Stimulated activated CD4-positive, alpha-beta T cell treated with anti-CD3 and anti-CD28 coated beads, Interleukin-1b, Interleukin-23, amount 100 ng/mL, for 48 hours (primary cell): ENCODE measurements at places on chromosomes 12 and 14.
A peak's percentile ranks its signal among the peaks of the same experiment; 100 is the strongest.

GRCh38 chr14:99735189-99736135, 51.4 kb downstream of the CYP46A1 start:
- DNase-seq = no peak

GRCh38 chr12:24020397-24021163, 71.1 kb upstream of the SOX5 start:
- no peak for DNase-seq

- DNase-seq = no peak
Observed at GRCh38 chr14:67331368-67332125, 28.1 kb downstream of the ATP6V1D start.

- no peak for DNase-seq
Observed at GRCh38 chr12:23827353-23827752, 122.1 kb downstream of the SOX5 start.

DNA sequence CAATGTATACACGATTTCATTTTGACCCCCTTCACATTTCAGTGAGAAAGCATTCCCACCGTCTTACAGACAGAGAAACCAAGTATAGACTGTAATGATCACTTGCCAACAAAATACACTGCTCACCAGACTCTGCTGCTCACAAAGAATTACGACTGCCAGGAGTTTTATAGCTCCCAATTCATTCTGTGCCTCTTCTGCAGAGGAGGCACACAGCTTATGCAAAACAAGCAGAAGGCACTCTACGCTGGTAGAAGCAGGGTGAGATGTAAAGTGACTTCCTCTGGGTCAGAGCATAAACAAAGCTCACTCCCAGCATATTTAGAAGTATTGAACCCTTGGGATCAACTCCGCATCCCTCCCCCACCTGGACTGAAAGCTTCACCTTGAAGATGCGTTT, 14.6 kb downstream of the SPTB start:
- DNase-seq = no peak

- no peak for DNase-seq
Observed at GRCh38 chr12:121581686-121582429, 1.0 kb upstream of the KDM2B start.

GRCh38 chr14:72686832-72687231, 207.1 kb downstream of the DPF3 start:
- DNase-seq = no peak

DNA sequence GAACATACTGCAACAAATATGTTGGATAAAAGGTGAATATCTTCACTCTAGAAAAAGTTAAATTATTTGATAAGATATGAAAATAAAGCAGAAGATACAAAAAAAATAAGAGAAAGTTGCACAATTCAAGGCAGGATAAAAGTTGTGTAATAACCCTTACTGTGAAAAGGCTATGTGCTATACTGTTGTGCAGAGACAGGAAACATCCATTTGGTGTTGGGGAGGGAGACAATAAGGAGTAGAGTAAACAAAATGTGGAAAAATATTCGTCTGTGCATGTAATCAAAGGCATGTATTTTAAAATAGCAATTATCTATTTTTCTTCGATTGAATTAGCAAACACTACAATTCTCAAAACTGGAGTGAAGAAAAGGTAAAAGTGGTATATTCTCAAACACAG, 34.8 kb downstream of the PTHLH start:
- DNase-seq = no peak

GRCh38 chr12:66694666-66695613, 16.1 kb upstream of the GRIP1 start:
- no peak for DNase-seq

GRCh38 chr12:1917172-1918070, 1.0 kb downstream of the CACNA2D4 start:
- DNase-seq = no peak

- peak; percentile 67 for DNase-seq
Observed at GRCh38 chr14:94392510-94392935, 4.1 kb upstream of the SERPINA1 start.

- no peak for DNase-seq
Observed at GRCh38 chr12:2215709-2216560, 163.1 kb downstream of the CACNA1C start.

DNA sequence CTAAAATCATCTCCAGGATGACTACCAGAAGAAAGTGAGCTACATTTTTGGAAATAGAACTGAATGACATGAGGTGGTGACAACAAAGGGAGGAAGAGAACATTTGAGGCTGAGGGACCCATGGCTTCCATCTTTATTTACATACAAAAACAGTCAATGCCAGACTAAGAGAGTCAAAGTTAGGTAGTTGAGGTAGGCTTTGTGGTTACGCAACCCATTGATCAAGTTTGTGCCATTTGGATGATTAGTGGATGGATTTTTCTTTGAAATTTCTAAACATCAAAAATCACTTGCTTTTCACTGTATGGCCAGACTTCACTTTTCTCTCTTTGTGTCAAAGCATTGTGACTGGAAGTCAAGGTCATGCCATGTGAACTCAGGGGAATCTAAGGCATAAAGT, 22.9 kb downstream of the ASCL1 start:
- no peak for DNase-seq

DNA sequence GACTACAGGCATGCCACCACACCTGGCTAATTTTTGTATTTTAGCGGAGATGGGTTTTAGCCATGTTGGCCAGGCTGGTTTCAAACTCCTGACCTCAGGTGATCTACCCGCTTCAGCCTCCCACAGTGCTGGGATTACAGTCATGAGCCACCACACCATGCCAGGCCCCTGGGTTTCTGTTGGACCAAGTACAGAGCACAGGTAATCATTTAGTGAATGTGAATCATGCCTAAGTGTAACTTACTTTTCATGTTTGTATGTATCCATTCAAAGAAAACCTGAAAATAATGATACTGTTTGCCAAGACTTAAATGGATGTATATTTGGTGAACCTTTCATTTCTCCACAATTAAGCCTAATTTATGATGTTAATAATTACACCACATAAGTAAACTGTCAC, 65.9 kb downstream of the FGD6 start:
- DNase-seq = no peak

DNA sequence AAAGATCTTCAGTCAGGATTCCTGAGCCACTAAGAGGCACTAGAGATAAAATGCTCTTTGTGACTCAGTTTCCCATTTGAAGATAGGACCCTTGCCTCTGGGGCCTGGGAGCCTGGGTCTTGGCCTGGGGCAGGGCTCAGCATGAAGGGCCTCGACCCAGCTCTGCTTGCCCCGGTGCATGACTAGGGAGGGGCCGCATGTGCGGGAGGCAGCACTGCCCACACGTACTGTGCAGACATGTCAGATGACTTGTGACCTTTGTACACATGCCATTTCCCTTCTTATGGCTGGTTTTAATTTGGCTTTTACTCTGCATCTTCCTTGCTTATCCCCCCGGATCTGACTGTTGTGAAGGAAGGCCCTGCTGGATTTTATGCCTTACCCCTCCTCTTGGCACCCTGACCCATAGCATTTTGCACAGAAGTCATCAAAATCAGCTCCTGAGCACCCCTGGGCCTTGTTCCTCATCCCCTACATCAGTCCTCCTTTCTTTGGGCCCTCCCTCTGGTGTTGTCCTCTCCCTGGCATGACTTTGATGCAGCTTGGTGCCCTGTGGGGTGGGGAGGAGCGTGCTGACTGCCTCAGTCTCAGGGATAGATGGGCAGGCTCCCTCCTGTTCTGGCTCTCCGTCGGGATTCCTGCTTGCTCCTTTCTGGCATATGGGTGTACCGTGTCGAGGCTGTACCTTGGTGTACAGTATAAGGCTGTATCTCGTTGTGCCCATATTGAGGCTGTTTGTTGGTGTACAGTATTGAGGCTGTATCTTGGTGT, 4.4 kb downstream of the CLSTN3 start:
- DNase-seq = no peak

- no peak for DNase-seq
Observed at GRCh38 chr14:68576031-68576430, 216.8 kb downstream of the ZFP36L1 start.

GRCh38 chr12:75177997-75178396, 31.6 kb downstream of the KCNC2 start:
- no peak for DNase-seq

DNA sequence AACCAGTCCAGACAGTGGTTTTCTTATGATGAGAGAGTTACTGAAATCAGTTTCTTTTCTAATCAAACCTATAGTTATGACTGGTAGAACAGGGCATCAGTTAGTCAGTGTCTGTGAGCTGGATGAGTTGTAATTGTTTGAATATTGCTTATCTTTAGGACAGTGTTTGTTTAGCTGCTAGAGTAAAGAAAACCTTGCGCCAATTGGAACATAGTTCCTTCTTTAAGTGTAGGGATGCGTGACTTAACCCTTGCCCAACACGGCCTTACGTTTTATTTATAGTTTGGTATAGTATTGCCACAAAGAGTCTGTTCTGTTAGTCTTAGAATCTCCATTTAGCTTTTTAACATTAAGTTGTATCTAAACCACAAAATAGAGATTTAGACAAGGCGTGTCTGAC, 572.6 kb downstream of the SLC16A7 start:
- no peak for DNase-seq

DNA sequence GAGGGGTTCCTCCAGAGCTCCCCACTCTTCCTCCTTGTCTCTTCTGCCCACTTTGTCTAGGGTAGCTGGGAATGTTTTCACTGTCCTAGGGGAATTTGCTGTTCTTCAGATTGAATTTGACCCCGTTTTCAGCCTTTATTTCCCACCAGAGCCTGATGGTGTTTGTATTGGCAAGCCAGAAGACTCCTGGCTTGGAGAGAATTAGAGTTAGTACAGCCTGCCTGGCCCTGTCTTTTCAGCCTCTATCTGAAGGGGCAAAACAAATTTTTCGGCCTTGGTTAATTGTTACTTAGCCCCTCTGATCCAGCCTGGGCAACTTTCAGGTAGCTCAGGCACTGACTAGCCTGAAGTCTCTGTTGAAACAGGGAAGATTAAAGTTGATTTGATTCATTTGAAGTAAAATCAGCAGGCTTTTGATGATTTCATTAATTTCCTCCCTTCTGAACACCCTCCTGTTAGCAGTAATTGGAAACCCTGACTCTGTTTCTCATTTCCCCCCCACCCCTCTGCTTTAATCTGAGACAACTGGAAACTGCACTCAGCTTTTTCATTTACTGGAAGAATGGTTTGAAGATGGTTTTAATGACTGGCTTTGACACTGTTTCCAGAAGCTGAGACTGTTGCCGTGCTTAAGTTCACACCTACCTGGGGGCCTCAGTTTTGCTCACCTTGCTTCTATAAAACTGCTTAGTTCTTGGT, 63.3 kb downstream of the SUSD6 start:
- DNase-seq = peak; percentile 39

DNA sequence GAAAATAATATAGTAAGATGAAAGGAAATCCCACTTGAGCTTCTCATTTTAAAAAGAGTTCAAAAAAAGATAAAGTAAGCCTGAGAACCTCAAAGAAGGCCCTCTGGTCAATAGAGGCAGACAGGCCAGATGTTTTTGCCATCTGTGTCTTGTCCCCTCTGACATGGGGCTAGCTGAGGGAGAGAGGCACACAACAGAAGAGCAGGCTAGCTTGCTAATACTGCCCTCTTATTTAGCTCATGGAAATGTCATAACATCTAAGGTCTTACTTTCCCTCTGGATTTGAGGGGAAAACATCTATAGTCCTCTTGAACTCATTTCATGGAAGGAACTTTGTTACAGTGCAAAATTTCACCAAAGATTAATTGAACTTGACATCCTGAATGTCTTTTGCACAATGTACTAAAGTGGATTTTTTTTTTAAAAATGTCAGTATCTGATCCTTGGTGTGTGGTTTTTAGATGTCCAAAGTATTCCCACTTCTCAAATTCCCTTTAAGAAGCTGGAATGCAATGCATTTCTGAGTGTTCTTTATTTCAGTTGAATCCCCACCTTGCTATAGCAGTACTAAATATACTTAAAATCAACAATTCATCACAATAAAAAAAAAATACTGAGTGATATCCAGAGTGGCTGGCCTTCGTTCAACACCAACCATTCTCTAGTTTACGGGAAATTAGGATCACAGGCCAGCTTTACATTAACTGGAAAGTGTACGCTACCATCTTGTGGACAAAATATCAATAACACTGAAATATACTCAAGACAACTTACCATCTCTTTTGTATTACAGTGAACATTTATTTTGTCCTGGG, 176.7 kb downstream of the PAH start:
- DNase-seq = no peak

DNA sequence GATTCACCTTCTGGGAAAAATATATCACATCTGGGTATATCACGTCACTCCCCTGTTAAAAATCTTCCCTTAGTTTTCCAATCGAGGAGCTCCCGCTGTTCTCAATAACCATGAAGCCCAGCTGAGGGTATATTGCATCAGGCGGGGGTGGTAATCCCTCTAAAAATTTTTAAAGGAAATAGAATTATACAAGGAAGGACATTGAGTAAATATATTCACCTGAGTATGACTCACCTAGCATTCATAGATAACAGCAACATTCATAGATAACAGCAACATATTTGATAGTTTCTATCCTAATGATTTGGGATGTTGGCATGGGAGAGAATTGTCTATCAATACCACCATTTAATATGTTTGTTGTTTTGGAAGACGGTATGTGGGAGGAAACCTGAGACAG, 473.6 kb downstream of the RMST start:
- no peak for DNase-seq

- DNase-seq = no peak
Observed at GRCh38 chr14:80167793-80168448, 43.4 kb downstream of the DIO2 start.

DNA sequence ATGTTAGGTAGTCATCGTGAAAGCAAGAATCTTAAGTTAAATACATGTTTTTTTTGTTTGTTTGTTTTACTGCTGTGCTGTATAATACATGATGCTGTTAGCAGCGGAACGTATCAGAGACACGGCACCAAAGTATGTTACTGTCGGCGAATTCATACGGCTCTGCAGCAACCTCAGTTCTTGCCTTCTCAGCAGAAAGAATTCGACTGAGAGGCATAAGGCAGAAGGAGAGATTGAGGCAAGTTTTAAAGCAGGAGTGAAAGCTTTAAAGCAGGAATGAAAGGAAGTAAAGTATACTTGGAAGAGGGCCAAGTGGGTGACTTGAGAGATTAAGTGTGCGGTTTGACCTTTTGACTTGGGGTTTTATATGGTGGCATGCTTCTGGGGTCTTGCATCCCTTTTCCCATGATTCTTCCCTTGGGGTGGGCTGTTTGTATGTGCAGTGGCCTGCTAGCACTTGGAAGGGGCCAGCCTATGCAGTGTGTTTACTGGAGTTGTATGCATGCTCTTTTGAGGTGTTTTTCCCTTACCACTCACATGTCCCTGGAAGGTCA, 23.7 kb downstream of the LEMD3 start:
- no peak for DNase-seq

- DNase-seq = no peak
Observed at GRCh38 chr12:2649201-2650030, 145.4 kb upstream of the FKBP4 start.

- DNase-seq = no peak
Observed at GRCh38 chr12:51823875-51824565, 24.5 kb downstream of the FIGNL2 start.

DNA sequence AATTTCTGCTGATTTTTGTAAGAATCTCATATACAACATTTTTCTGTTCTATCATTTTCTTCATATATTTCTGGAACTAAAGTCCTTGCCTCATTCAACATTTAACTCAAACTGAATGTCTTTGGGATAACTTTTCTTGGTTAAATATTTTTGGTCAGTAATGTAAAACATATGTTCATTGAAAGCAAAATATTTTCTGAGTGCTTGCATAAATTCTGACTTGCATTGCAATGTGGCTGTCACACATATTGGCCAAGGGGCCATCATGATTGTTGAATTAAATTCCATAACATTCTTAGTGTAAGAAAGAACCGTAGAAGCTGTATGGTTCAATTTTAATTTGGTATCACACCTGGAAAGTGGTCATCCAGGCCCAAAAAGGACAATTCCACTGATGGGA, 369.4 kb downstream of the GALC start:
- DNase-seq = no peak
